ENCODE measurements at places on chromosomes 5 and 9.

- DNase-seq, result no peak
These were observed 436.0 kb downstream of the CETN3 start for GRCh38 chr5:89973516-89973915.

- DNase-seq, result no peak
These were observed 105.3 kb downstream of the NDUFAF2 start for GRCh38 chr5:61050292-61050691.

DNA sequence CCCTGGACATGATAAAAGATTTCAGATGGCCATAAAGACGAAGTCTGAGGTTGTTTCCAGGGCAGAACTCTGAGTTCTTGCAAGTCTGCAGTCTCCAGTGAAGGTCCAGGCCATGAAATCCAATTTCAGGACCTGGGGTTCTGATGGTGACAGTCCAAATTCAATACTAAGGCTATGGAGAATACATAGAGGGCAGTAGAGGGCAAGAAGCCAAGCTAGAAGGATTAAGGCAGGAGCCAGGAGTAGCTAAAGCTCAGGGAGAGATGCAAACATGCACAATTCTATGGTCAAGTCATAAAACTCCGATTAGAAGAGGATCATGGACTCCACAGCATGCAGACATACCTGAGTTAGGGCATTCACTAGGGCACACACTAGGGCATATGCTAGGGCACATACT lies 11.4 kb downstream of the SLIT3 start:
- DNase-seq, result no peak

GRCh38 chr9:124292696-124293593 lies 35.2 kb downstream of the NEK6 start:
- DNase-seq, result no peak

All from renal cortex interstitium (tissue), 15 donors.